ENCODE measurements at places on chromosomes 5 and 9.

- DNase-seq: no peak
Measured at GRCh38 chr5:123414974-123415373, 8.2 kb downstream of the CEP120 start.

- no peak for DNase-seq
Measured at GRCh38 chr9:33250458-33250995, 10.6 kb downstream of the SPINK4 start.

- no peak for DNase-seq
Measured at GRCh38 chr9:120683150-120683549, 31.1 kb downstream of the MEGF9 start.

GRCh38 chr5:15731699-15732098 lies 231.7 kb downstream of the FBXL7 start:
- DNase-seq: no peak

GRCh38 chr5:151570058-151570457 lies 21.1 kb downstream of the FAT2 start:
- no peak for DNase-seq

- no peak for DNase-seq
Measured at GRCh38 chr9:99066571-99066970, 38.3 kb upstream of the TGFBR1 start.

DNA sequence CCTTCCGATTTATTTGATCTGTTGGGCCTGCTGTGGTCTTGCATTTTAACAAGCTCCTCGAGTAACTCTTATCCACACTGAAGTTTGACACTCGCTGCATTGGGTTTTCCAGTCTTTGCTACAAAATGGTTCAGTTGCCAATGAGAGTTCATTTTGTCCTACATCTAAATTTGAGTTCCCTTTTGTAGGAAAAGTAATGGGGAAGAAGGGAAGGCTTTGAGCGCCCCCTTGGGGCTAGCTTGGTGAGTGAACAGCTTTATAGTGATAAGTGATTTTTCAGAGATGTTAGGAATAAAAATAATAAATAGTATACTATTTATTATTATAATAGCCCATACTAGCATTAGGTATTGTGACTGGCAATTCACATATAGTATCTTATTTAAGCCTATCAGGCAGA lies 89.9 kb upstream of the GNAQ start:
- DNase-seq: peak; percentile 55

DNA sequence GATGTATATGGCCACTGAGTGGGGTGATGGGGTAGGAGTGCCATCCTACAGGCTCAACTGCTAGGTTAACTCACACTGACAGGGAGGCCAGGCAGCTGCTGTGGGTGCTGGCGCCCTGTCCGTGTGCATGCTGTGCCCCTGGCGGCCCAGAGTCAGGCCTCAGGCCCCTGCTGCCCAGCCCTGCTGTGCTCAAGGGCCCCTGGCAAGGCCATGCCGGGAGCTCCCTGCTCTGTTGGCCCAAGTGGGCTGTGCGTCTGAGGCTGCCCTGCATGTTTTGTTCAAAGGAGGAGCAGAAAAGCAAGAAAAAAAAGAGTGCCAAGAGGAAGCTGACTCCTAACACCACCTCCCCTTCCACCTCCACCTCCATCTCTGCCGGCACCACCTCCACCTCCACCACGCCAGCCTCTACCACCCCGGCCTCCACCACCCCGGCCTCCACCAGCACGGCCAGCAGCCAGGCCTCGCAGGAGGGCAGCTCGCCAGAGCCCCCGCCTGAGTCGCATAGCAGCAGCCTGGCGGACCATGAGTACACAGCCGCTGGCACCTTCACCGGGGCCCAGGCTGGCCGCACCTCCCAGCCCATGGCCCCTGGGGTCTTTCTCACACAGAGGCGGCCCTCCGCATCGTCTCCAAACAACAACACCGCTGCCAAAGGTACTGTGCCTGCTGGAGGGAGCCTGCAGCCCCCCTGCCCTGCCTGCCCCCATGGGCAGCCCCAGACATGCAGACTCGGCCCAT lies 100.1 kb downstream of the PHF2 start:
- no peak for DNase-seq

- DNase-seq: peak; percentile 69
Measured at GRCh38 chr5:11385901-11386293, 518.3 kb downstream of the CTNND2 start.

- DNase-seq: no peak
Measured at GRCh38 chr9:69936427-69936826, 107.2 kb upstream of the MAMDC2 start.

DNA sequence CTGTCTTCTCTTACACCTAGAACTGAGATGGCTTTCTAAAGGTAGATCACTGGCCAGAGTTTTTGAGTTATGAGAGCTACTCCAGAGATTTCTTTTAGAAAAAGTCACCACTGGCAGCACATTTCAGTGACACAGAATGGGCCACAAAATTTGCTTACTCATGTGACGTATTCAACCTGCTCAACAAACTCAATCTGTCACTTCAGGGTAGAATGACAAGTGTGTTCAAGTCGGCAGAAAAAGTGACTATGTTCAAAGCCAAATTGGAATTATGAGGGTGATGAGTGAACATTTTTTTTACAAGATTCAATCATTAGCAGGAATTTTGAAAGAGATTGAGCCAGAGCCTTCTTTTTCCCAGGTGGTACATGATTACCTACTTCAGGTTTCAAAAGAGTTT lies 46.5 kb downstream of the TAF11L14 start:
- DNase-seq: no peak

- no peak for DNase-seq
Measured at GRCh38 chr9:36881743-36882441, 152.2 kb downstream of the PAX5 start.

DNA sequence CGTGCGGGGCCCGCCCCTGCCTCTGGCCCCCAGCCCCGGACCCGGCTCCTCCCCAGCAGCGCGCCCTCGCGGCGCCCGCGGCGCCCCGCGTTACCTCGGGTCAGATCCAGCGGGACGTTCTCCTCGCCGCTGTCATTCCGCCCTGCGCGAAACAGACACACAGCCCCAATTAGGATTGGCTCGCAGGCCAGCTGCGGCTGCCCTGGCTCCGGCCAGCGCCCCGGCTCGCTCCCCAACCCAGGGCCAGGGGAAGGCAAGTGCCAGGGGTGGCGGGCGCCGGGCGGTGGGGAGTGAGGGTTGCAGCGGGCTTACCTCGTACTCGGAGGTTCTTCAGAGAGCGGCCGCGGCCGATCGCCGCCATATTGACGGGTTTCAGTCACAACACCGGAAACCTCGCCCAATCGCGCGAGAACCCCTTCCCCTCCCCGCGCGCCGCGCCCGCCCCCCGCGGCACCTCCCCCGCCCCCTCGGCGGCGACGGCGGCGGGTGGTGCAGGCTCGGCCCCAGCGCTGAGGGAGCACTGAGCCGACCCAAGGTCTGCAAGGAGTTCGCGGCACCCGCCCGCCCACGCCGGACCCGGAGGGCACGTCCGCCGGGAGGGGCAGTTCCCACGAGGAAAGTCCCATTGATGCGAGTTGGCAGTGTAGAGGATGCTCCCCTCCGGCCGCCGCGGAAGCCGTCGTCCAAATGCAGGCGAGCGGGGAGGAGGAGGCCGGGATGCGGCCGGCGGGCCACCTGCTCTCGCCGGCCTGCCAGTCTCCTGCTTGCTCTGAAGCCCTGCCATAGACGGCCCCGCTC lies at the start of gene RICTOR:
Gene RICTOR (minus strand): TSS at position 383 of the 798 bp plus-strand sequence. CDS start 22 bp downstream, at position 361.
- peak; percentile 95 for DNase-seq

- no peak for DNase-seq
Measured at GRCh38 chr5:175724314-175725275, 66.7 kb downstream of the HRH2 start.

- DNase-seq: no peak
Measured at GRCh38 chr9:119509291-119509905, 140.2 kb upstream of the BRINP1 start.

DNA sequence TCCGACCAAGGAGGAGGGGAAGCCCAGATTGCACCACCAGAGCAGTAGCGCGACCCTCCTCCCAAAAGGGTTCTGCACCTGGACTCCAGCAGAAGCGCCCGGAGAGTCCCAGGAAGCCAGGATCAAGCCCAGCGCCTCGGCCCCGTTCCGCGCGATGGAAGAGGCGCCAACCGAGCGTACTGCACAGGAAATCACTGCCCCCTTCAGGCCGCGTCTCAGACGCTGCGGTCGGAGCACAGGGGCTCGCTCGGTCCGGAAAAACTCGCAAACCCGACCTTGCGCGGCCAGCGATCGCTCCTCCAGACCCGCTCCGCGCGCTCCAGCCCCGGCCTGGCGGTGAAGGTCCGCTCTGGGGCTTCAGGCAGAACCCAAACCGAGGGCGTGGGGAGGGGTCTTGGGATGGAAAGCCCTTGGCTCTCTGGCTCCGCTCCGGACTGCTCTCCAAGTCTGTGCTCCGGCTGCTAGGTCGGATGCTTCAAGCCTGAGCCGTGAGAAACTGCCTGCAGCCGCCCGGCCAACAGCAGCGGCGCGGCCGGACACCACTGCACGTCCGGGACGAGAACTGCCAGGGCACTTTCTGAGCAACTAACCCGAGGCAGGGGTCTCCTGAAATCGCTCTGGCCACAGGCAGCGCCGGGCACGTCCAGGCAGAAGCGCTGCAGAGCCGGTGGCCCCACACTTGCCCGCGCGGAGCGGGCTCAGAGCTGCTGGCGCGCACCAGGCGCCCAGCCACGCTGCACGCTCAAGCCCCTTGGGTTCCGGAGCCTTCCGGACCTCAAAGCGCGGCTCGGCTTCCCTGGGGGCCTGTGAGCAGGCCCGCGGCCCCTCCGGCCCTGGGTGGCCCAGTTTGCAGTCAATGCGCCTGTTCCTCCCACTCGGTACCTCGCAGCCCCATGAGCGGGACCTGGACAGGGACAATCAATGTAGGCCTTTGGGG lies 1.3 kb downstream of the GABBR2 start:
- peak; percentile 18 for DNase-seq

DNA sequence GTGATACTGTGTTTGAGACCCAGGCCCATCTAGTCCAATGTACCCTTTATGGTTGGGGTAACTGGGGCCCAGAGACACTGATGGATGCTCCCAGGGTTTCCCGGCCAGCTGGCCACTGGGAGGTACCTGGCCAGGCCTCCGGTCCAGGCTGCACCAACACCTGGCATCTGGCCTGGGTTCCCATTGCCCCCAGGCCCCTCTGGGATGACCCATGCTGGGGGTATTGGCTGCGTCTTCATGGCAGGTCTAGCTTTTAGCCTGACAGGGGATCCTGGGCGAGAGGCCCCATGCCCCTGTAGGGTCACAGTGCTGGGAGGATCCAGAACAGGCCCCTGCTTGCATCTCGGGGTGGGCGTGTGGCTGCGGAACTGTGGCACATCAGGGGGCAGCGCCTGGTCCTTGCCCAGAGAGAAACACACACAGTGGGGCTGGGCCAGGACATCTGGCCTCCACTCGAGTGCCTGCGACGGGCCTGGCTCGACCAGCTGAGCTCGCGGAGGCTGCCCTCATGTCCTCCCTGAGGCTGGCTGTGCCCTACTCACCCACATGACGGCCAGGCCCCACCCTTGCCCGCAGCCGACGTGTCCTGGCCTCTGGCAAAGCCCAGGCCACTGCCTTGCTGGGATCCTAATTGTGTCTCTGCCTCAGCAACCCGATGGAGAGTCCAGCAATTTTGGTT lies 21.5 kb upstream of the COL5A1 start:
- no peak for DNase-seq

GRCh38 chr5:77546-77945 lies 14.4 kb upstream of the PLEKHG4B start:
- no peak for DNase-seq

- no peak for DNase-seq
Measured at GRCh38 chr9:130549093-130549735, 30.2 kb upstream of the FUBP3 start.

GRCh38 chr5:52987711-52988331 lies 1.3 kb upstream of the ITGA2 start:
- no peak for DNase-seq

GRCh38 chr5:76403766-76404222 lies 709 bp downstream of the IQGAP2 start:
- DNase-seq: no peak

- no peak for DNase-seq
Measured at GRCh38 chr9:130977811-130978221, 31.2 kb upstream of the LAMC3 start.

DNA sequence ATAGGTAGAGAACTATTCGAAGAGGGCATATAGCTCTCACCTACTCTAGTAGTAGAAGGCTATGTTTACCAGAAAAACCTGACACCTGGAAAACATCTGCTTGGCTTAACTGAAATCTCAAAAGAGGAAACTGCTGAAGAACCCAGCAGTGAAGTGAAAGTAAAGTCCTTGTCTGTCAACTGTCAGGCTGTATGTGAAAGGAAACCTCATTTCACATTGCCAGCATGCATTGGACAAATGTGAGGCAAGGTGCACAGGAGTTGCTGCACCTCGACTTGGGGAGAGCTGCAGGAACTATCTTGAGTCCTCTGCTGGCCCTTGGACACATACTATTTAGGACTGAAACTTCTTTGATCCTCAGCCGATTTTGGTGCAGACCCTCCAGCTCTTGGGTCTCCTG lies 53.3 kb downstream of the NREP start:
- DNase-seq: no peak

- DNase-seq: no peak
Measured at GRCh38 chr9:27429917-27430316, 94.2 kb upstream of the IFNK start.

DNA sequence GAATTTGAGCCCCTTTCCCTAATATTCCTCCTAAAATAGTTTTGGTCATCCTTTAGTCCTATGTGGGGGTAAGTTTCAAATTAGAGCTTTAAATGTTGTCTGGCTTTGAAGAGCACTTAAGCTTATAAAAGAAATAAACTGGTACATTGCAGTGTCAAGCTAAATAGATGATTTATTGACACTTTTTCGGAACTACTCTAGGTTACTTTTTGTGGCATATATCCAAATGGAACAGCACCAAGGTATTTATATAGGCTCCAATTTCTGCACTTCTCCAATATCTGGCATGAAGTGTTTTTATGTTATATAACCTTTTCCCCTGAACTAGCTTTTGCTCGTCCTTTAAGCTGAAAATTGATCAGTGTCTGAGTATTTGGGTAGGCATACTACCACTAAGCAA lies 402.5 kb downstream of the NFIB start:
- DNase-seq: no peak

Measured in hippocampal formation (tissue), 2 donors.